ENCODE measurements at places on chromosomes 6 and 20.

DNA sequence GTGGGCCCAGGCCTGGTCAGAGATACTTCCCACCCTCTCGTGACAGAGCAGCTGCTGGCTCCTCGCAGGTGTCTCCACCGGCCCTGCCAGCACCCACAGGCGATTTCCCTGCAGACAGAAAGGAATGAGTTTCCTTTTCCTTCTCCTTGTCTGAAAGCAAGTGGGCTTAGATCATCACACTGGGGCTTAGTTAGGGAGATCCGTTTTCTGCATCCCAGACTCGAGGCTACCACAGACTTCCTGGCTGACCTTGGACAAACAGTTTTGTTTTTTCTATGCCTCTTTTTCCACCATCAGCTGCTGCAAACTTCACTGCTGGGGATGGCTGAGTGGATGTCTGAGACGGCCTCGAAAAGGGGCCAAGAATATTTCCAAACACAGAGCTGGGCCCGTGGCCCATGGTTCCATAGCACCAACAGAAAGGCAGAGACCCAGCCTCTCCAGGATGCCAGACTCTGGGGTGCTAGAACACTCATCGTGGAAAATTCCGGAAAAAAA is 86.5 kb downstream of the BANF2 start:
- peak; percentile 64 for DNase-seq

DNA sequence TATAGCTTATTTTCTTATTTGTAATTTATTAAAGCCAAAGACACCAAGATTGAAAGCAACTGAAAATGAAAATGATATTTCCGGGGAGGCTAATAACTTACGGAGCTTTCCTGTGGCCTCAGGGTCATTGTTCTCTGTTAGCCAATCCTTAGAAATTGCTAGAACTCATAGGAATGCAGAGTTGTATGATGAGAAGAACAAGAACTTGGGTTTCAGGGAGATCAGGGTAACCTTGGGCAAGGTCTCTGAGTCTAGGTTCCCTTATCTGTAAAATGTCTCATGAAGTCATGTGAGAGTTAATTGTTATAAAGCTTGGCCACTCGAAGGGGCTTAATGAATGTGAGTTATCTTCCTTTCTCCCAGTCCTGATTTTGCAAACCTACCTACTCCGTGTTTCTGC is 20.1 kb upstream of the SERINC3 start:
- DNase-seq: no peak

GRCh38 chr6:157768863-157769551 is 54.0 kb upstream of the SNX9 start:
- DNase-seq: no peak

DNA sequence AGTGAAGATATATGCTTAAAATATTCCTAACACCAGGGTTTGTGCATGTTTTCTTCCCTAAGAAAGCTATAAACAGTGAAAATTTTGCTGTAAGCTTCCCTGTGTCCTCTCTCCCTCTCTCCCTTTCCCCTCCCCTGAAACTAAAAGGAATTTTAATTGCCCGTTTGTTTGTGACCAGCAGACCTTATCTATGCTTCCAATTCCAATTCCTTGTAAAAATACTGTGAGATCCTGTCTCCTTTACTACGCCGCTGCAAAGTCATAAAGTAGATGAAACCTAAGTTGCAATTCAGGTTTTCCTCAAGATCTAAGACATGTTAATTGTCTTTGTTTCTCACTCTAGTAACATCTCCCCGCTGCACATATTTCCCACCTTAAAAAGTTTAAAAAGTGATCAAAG is 82.3 kb downstream of the DNAH8 start:
- DNase-seq: no peak

DNA sequence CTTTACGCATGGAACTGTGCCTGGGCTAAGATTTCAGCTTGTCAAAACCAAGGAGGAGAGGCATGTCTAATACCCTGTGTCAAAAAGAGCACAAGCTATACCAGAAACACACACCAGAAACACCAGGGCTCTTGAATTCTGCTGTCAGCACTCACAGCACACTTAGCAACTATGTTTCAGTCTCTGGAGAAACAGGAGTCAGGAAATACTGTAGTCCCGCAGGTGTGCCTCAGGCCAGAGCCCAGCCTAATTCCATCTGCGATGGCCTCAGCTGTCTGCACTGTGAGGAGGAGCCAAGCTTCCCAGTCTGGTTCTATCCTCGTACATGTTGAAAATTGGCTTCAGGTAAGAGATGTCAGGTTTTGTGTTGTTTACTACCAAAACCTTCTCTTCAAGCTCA is 31.6 kb downstream of the MTRES1 start:
- no peak for DNase-seq
